MV-4-11 (cell line): ENCODE measurements at places on chromosomes 6 and 20.
A peak's percentile ranks its signal among the peaks of the same experiment; 100 is the strongest.

DNA sequence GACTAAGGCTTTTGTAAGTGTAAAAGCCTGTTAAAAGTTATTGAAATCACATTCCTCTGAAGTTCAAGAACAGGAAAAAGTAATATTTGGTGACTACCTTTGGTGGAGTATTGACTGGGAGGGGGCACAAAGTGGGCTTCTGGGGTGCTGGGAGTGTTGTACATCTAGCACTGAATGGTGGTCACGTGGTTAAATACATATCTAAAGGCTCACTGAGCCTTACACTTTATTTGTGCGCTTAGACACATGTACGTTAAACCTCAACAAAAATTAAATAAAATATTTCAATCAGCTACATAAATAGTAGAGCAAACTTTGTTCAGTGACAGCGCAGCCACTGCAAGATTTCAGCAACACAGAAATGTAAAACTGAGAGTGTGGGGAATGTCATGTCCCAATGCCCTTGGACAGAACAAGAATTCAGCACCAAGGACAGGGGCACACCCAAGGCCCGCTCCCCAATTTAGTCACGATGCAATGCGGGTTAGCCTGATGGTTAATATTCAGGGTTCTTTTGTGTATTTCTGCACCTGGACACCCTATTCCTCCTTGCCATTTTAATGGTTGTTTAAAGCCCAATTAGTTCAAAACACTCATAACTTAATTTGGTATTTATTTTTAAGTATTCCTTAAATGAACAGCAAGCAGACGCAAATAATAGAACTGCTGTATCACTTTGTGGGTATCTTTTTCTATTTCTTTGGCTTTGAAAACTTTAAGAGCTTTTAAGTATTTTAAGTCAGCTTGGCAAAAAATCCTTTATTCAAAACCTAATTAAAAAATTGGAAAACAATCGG, 37.4 kb downstream of the ANGPT4 start:
- DNase-seq: peak; percentile 11

- DNase-seq: no peak
Observed at GRCh38 chr20:57245997-57246396, 20.4 kb downstream of the BMP7 start.

DNA sequence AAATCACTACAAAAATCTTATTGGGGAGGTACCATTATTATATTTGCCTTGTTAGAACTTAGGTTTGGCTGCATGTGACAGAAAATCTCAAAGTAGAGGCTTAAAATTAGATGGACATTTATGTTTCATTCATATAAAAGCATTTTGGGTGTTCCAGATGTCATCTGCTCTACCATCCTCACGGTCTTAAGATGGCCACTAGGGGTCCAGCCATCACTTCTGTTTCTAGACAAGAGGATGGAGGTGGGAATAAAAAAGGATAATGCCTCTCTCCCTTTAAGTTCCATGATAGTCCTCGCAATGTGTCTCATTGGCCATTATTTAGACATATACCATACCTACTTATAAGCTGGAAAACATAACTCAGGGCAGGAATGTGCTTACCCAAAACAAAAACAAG, 929.5 kb downstream of the KIF16B start:
- no peak for DNase-seq

GRCh38 chr6:165204807-165205545, 104.4 kb downstream of the C6orf118 start:
- no peak for DNase-seq

GRCh38 chr20:22366631-22367030, 217.7 kb downstream of the FOXA2 start:
- no peak for DNase-seq

DNA sequence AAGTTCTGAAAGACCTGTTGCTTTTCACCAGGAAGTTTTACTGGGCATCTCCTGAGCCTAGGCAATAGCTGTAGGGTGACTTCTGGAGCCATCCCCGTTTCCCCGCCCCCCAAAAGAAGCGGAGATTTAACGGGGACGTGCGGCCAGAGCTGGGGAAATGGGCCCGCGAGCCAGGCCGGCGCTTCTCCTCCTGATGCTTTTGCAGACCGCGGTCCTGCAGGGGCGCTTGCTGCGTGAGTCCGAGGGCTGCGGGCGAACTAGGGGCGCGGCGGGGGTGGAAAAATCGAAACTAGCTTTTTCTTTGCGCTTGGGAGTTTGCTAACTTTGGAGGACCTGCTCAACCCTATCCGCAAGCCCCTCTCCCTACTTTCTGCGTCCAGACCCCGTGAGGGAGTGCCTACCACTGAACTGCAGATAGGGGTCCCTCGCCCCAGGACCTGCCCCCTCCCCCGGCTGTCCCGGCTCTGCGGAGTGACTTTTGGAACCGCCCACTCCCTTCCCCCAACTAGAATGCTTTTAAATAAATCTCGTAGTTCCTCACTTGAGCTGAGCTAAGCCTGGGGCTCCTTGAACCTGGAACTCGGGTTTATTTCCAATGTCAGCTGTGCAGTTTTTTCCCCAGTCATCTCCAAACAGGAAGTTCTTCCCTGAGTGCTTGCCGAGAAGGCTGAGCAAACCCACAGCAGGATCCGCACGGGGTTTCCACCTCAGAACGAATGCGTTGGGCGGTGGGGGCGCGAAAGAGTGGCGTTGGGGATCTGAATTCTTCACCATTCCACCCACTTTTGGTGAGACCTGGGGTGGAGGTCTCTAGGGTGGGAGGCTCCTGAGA, at the start of gene HFE:
TSS of gene HFE (plus strand) at position 146 of the 832 bp plus-strand sequence. CDS start at position 158, 12 bp downstream.
- peak; percentile 19 for DNase-seq

DNA sequence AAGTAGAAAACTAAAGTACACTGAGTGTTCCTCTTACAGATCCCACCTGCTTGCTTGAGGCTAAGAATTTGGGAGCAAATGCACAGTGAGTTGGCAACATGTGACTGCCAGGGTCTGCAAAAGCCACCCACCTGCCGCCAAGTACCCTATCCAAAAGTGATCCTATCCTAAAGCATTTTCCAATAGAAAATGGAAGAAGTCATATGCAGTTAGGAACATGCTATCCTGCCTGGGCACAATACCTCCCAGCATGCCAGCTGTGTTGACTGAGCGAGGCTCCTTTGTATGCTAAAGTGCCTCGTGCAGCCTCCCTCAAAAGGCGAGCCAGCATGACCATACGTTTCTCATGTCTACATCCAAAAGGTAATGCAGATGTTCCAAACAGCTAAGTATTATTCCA, 52.7 kb downstream of the TRAF3IP2 start:
- DNase-seq: no peak

GRCh38 chr6:153401751-153402150, 270.7 kb upstream of the RGS17 start:
- DNase-seq: no peak

DNA sequence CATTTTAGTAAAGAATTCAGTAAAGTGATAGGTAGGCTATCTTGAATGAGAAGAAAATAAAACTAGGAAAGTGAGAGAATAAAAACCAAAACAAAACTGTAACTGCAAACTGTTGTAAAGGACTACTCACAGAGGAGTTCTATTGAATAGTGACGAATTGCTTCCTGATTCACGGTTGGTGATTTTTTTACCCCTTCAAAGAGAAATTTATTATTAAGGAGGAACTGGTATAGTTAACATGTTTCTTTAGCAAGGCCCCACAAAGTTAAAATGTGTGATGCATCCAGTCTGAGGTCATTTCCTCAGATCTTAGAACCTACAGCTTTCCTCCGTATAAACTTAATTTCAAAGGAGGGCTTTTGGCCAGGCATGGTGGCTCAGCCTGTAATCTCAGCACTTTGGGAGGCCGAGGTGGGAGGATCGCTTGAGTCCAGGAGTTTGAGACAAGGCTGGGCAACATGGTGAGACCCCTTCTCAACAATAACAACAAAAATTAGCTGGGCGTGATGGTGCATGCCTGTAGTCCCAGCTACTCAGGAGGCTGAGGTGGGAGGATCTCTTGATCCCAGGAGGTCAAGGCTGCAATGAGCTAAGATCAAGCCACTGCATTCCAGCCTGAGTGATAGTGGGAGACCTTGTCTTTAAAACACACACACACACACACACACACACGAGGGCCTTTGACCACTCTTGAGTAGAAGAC, 8.3 kb downstream of the PRDM1 start:
- no peak for DNase-seq

- DNase-seq: no peak
Observed at GRCh38 chr6:133966654-133967329, 13.8 kb downstream of the TBPL1 start.

DNA sequence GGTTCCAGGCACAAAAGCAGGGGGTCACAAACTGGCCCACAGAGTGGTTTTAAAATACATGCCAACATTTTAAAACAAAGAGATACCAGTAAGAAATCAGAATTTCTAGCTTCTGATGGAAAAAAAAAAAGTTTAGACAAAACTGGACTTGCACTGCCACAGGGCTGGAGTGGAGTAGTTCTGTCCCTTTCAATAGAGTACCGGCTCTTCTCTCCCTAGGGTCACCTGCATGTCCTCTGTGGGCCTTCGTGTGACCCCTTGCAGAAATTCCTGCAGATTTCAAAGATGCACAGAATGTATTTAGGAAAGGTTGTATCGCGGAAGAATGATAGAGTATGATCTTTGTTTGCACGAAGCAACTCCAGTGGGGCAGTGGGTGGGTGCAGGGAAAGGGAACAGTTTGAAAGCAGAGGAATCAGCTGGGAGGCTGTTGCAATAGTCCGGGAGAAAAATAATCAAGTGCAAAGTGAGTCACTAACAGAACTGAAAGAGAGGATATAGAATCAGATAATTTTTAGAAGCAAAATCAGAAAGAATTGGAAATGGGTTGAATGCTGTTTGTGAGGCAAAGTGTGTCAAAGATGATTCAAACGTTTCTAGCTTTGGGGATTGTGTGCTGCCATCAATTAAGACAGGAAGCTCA, 97.3 kb upstream of the STXBP5 start:
- DNase-seq: peak; percentile 51

DNA sequence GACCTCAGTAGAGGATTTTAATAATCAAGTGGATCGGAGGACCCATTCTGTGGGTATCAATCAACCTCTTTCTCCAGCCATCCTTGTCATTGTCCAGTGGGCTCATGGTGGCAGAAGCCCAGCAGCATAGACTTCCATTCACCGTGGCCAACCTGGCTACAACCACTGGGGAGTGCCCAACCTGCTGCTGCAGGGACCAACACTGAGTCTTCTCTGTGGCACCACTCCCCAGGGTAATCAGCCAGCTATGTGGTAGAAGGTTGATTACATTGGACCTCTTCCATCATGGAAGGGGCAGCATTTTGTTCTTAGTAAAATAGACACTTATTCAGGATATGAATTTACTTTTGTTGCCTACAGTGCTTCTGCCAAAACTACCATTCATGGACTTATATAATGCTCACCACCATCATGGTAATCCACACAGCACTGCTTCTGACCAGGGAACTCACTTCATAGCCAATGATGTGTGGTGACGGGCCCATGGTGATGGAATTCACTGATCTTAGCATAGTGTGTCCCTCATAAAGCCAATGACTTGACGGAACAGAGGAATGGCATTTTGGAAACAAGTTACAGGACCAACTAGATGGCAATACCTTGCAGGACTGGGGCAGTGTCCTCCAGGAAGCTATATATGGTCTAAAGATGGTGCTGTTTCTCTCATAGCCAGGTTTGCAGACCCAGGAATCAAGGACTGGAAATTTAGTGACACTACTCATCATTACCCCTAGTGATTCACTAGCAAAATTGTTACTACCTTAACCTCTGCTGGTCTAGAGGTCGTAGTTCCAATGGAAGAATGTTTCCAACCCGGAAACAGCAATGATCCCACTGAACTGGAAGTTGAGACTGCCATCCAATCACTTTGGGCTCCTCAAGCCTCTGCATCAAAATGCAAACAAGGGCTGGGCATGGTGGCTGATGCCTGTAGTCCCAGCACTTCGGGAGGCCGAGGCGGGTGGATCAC, 7.6 kb downstream of the CD24 start:
- DNase-seq: no peak

- DNase-seq: peak; percentile 42
Observed at GRCh38 chr6:16540804-16541752, 220.2 kb downstream of the ATXN1 start.

GRCh38 chr6:144624246-144624645, 339.1 kb downstream of the UTRN start:
- DNase-seq: no peak

GRCh38 chr6:49692534-49692933, 20.8 kb downstream of the CRISP2 start:
- DNase-seq: no peak
